ENCODE measurements at places on chromosomes 6 and 20. TPM values are rescaled to one million over a fixed set of nuclear protein-coding genes. Genes with fewer than 3 reads are reported as not detected.

DNA sequence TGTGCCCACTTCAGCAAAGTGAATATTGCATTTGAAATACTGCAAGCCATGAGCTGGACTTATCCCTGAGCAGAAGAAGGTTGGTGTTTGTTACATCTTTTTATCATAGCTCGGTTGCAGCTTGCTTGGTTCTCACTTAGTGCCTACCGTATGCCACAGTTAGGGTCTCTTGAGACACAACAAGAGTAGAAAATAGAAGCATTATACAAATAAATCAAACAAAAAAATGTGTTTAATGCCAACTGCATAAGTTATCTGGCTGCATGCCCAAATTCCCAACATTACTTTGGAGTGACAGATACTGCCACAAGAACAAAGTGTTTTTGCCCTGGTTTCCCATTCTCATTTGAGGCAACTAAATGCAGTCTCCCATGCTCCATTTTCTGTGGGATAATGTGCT lies 53.9 kb upstream of the LAMP5 start:
- no peak for DNase-seq

DNA sequence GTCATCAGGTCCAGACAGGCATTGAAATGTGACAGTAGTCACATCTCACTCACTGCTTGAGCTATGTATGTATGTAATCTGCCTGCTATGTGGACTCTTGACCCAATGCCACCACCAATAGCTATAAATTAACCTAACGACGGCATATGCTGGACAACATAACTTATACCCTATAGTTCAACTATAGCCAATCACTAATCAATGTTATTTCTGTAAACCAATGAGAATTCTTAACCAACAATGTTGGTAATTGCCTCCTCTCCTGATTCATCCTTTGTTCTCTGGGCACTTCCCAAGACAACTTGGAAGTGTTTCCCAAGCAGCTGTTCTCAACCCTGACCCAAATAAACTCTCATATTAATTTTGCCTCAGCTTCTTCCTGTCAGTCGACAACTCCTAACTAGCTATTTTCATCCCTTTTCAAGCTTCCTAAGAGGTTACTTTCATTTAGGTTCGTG lies 24.1 kb upstream of the SERPINB1 start:
- no peak for DNase-seq

- peak; percentile 54 for DNase-seq
Measured at GRCh38 chr20:50277064-50277415, 86.4 kb downstream of the CEBPB start.

- DNase-seq, result no peak
Measured at GRCh38 chr20:3661060-3661813, 2.0 kb downstream of the GFRA4 start.

DNA sequence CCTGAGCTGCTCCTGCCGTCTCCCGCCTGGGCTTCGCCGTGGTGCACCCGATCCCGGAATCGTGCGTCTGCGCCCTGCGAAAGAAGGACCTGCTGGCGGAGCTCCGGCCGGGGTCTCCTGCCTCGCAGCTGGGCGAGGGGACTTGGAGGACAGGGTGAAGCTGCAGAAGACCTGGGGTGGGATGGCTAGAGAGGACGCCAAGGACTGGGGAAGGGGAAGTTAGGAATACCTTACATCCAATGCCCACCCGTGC lies 150.2 kb downstream of the PRL start:
- DNase-seq, result no peak

DNA sequence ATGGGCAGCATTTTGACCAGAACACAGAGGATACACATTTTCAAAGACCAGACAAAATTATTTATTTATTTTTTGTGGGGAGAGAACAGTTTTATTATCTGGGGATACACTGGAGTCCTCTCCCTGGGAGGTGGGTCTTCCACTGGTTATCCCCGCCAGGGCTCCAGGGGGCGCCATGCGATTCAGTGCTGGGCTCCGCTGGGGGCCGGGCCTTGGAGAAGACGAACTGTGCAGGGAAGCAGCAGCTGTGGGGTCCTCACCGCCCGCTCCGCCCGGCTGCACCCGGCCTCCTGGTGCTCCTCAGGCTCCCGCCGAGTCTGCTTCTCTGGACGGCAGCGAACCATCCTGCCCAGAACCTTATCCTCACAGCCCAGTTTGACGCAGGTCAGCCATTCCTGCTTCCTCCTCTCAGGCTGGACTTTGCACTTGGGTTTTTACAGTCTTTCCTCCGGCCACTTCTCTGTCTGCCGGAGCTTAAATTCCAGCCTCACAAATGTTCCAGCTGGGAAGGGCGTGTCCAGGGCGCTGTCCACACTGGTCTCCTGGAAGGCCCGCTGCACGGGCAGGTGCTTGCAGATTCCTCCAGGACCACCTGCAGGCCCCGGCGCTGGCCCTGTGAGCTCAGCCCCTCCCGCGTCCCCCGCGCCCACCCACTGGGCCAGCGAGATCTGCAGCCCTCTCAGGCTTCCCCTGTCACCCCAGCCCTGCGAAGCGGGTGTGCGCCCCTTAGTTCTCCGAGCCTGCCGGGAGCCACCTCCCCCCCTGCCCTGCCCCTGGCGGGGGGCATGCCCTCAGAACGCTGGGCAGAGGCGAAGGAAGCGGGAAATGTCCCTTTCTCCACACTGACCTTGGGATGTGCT lies 1830.0 kb upstream of the DEFB115 start:
- DNase-seq, result no peak

DNA sequence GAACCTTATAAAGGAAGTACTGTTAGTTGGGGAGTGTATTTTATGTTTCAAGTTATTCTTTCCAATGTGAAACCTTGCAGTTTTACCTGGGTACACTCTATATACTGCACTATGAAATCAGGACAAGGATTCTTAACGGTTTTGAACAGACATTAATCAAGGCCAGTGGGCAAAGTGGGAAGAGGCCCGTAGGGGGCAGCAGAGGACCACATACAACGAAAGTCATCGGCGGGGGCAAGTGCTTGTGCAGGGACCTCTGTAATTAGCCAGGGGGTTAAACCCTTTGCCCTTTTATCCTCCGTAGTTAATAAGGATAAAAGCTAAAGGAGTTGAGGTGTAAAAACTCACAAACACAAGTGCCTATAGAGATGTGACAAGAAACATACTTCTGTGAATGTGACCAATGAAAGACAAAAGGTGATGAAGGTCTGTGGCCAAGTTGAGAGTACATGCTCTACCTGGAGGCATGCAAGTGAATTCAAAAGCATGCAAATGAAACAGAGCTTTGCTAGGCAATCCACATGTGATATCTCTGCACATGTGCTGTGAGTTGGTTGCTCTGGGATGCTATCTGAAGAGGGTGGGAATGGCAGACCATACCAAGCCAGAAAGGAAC lies 392.7 kb upstream of the MAN1A1 start:
- DNase-seq, result peak; percentile 65

DNA sequence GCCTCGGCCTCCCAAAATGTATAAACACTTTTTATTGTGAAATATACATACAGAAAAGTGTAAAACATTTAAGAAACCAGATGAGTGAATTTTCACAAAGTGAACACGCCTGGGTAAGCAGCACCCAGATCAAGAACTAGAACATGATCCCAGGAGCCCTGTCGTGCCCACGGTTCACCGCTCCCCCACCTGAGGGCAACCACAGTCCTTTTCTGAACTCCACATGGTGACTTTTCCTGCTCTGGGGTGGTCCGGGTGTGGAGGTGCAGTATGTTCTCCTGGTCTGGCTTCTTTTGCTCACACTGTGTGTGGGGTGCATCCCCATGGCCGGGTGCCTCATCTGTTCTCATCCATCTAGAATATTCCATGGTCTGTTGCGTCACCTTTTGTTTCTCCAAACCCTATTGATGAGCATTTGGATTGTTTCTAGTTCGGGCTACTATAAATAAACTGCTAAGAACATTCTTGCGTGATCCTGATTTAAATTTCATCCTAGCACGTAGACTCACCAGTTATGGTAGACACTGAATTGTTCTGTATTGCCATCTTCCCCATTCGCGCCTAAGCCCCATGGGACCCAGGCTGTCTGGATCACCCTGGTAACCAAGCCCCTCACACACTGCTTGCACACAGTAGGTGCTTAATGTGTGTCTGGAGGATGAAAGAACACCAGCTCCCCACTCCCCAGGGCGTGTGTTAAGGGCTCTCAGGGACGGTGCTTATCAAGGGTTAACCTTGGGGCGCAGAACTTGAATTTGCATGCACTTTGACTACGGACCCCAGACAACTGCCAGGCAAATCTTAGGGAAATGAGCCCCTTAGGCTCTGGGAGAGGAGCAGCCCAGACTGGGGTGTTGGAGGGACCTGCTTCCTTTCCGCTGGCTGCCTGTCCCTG lies 56.2 kb downstream of the CTCFL start:
- DNase-seq, result no peak

DNA sequence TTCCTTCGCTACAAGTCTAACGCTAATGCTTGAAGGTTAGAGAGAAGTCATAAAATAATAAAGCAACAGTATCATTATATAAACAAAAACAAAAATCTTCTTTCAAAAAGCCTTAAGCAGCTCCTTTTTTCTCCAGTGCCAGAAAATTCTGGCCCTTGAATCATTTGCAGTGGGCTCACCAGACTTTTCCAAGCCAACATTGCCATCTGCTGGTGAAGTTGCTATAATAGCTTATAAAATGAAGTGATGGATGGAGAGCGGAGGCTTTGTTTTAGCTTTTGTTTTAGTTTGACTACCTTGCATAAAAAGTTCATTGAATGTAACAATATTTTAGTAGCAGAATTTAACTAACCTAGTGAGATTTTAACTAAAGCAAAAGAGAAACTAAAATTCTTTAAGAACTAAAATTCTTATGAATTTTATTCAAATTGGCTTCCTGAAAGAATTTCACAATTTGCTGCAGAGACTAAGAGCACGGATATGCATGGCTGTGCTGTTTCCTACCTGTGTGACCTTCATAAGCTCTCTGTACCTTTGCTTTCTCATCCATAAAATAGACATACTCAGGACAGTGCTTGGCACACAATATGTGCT lies 44.8 kb upstream of the SLC2A12 start:
- DNase-seq, result peak; percentile 66

LY86 gene
- 1.2 TPM for total RNA-seq

BCAS1 gene
- total RNA-seq, result 0.11 TPM

ARHGAP18 gene
- total RNA-seq, result 26.7 TPM

SCRT2 gene
- total RNA-seq, result not detected

CITED2 gene
- 253 TPM for total RNA-seq

CCR6 gene
- total RNA-seq, result not detected

SLC22A16 gene
- not detected for total RNA-seq

KCNS1 gene
- not detected for total RNA-seq

SLC12A5 gene
- 1.6 TPM for total RNA-seq

All from thyroid gland (tissue), 4 donors.